Activated CD4-positive, alpha-beta T cell treated with anti-CD3 and anti-CD28 coated beads, Interleukin-2, amount 10 ng/mL, durations not matched to agents 7 days and 5 days (primary cell): ENCODE measurements at places on chromosomes 7 and 10.

DNA sequence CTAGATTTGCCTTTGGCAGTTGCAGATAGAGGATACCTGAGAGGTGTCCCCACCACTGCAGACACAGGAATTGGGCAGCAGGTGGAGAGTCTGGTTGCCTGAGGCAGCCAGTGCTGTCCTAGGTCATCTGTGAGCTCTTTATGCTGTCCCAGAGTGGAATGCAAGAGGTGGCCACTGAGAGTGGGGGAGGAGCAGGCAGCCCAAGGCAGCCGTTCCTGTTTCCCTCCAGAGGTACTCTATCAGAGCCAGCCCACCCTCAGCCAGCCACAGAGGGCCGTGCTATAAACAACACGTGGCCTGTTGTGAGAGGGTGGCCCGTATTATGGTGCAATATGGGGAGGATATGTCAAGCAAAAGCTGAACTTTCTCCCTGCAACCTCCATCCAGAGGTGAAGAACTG lies 8.5 kb downstream of the LRRC18 start:
- DNase-seq = no peak

GRCh38 chr10:125802739-125803138 lies 20.3 kb downstream of the UROS start:
- DNase-seq = no peak

DNA sequence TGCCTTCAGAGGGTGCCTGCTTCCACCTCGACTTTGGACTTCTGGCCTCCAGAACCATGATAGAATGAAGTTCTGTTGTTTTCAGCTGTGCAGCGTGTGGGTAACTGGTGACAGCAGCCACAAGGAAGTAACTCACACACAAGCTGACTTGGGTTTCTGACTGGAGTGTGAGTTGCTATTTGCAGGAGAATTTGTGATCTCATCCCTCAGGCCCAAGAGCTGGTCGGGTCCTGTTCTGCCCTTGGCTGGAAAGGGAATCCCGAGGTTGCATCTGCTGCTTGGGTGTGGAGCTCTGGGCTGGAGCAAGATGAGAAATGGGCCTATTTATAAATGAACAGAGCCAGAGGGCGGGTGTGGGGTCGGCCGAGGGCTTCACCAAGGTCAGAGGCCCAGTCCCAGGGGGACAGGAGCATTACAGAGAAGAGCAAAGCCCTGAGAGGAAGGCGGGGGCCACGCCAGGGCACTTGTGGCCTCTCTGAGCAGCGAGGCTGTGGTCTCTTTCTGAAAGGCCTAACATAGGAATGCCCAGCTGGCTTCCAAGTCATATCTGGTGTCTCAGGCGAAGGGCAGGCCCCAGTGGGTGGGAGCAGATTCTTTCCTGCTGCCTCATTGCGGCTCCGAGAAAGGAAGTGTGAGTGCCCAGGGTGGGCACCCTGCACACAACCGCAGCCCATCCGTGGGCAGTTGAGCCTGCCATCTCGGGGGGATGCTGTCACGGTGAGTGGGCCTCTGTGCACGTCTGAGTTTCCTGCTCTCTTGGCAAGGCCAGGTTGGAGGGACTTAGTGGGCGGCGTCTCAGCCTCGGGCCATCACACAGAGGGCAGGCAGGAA lies 26.5 kb upstream of the C10orf71 start:
- no peak for DNase-seq

DNA sequence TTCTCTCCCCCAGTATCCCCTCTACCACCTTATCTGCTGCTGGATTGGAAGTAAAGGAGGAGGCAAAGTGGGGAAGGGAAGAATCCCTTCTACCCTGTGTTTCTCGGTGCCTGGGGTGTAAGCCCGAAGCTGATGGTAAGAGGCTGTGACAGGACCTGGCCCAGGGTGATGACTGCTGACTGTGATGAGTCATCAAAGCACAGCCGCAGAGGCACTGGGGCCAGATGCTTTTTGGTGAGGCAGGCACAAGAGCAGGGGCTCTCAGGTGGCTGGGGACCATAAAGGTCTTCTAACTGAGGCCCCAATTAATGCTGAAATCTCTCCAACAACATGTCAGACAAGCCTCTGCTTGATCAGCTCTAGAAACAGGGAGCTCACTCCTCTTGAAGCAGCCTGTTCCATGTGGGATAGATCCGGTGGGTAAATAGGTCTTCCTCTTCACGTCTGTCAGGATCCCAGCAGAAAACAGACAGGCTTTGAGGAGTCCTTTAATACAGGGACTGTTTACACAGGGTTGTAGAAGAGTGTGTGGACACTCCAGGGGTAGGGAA lies 86.1 kb upstream of the PCBD1 start:
- DNase-seq = no peak

DNA sequence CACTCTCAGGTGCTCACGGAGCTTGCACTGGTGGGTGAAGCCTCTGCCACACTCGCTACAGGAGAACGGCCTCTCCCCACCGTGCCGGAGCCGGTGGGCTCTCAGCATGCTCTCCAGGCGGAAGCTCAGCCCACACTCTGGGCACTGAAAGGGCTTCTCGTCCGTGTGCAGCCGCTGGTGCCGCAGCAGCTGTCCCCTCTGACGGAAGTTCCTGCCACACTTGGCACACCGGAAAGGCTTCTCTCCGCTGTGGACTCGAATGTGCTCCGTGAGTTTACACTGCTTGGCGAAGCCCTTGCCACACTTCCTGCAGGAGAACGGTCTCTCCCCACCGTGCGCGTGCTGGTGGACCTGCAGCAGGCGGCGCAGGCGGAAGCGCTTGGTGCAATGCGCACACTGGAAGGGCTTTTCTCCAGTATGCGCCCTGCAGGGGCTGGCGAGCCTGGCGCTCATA lies 19.3 kb downstream of the ZNF786 start:
- no peak for DNase-seq

DNA sequence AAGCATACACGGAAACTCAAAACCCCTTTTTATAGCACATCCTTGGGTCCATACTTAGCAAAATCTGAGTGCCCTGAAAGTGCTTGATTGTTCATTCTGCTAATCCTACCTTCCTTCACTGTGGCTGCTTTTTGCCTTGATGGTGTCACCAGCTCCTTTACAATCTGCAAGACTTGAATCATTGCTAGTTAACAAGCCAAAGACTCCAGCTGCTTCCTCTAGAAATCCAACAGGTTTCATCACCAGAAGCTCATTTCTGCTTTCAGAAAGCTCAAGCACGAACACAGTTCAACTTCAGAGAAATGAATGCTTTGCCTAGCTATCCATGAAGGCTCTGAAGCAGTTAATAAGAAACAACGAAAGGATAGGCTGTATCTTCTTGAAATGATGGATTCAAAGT lies 38.0 kb downstream of the USP6NL start:
- no peak for DNase-seq

DNA sequence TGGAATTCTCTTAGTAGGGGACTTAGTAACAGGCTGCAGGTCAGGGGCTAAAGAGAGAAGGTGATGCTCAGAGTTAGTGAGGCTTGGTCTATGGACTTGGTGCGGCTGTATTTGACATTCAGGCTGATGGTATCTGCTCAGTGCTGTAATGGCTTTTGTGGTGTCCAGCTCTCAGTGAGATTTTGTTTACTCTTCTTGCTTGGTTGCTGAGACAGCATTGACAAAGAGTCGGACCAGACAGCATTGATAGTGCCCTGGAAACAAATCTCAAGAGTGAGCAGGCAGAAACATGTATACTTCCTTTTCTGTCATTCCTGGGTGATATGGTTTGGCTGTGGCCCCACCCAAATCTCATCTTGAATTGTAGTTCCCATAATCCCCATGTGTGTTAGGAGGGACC lies 202.0 kb downstream of the STK31 start:
- no peak for DNase-seq

- no peak for DNase-seq
Observed at GRCh38 chr7:40916813-40917212, 782.0 kb downstream of the SUGCT start.

- no peak for DNase-seq
Observed at GRCh38 chr10:126015413-126015812, 119.0 kb downstream of the FANK1 start.

DNA sequence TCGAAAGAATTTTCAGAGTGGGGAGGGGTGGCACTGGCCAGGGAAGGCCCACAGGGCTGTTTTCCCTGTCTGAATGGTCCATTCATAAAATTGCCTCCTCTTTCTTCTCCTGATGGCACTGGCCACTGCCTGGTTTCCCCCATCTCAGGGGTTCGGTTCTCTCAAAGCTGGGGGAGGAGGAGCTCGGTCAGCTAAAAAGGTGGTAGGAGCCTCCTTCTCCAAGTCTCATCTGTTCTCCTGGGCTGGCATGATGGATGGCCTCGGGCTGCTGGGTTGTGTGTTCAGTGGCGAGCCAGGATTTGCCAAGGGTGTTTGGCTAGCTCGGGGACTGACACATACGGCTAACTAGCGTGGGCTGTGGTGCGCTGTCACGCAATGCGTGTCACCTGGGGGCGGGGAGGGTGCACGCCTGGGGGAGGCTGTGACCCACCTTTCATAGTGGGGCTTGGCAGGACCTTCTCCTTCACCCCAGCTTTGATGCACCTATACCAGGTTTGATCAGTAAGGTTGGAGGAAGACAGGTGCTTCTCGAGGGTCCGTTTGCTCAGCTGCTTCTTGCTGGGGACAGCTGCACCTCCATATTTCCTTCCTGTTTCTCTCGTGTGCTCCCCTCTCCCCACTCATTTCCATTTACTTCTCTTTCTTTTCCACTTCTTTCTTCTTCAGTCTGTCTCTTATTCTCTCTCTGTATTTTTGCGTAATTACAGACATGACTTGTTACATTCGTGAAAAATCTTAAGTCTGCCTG lies 36.3 kb downstream of the RBM20 start:
- no peak for DNase-seq

DNA sequence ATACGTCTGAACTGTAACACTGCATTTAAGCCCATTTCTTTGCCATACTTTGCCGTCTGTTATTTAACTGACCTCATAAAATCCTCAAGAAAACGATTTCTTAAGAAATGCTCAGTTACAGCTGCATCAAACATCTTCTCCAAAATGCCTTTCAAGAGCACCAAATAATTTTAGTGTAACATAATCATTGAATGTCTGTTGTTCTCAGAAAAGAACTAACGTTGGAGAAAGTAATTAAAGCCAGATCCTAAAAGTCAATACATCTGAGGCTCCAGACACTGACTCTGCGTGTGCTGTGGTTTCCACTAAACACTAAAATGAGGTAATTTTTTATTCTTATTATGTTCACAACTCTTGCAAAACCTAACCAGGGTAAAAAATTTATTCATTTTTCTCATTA lies 63.7 kb upstream of the LRRC17 start:
- no peak for DNase-seq

DNA sequence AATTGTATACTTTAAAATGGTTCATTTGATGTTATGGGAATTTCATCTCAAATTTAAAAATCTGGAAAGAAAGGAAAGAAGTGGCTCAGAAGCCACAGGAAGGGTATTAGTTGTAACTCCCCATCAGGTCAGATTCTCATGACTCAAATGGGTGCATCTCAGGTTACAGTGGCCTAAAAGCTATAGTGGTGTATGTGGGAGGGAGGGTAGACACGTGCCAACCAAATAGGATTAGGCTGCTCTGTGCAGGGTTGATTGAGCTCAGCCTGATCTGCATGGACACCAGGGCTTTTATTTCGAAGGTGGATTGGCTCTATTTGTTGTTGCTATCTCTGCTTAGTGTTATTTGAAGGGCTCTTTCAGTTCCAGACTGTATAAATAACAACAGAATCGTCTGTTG lies 121.5 kb upstream of the PRR15 start:
- no peak for DNase-seq

DNA sequence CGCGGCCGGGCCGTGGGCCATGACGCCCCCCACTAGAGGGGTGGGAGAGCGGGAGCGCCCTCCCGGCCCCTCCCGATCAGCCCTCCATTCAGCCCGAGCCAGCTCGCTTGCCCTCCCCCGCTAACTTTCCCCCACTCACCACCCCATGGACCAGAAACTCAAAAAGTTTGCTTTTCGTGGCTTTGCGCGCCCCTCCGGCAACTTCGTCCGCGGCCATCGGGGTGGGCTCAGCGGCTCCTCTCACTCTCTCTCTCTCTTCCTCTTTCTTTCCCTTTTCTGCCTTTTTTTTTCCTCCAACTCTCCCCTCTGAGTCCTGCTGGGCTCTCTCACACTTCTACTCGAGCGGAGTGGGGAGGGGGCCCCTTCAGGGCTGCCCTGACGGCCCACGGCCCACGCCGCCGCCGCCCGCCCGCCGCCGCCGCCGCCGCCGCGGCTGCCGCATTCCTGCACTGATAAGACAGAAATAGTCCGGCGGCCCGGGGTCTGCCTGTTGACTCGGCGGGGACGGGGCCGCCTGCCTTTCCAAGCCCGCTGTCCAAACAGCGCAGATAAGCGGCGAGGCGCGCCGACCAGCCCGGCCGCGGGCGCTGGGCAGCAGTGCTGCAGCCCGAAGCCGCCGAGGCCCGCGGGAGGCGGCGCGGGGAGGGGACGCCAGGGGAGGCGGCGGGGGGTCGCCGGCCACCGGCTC lies at the start of gene SMARCD3:
TSS of gene SMARCD3 (minus strand) at position 349 of the 688 bp plus-strand sequence. CDS start at position 217, 132 bp downstream.
- no peak for DNase-seq

GRCh38 chr10:62045765-62046521 lies 144.4 kb downstream of the ARID5B start:
- no peak for DNase-seq

DNA sequence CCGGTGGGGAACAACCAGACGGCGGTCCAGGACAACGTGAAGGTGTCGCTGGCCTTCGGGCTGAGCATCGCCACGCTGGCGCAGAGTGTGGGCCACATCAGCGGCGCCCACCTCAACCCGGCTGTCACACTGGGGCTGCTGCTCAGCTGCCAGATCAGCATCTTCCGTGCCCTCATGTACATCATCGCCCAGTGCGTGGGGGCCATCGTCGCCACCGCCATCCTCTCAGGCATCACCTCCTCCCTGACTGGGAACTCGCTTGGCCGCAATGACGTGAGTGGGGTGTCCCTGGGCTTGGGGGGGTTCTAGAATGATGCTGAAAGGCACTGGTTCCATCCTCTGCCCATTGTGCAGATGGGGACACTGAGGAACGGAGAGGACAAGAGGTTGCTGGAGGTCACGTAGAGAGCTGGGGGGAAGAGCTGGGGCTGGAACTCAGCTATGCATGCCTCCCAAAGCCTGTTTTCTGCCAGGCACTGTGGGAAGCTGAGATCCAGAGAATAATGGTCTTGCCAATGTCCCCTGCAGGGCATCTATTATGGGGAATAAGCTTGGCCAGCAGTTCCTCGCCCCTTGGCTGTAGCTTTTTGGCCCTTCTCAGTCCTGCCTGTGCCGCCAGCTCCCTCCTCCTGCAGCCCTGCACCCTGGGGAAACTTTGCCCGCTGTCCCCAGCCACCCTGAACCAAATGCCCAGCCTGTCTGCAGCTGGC lies 523 bp downstream of the AQP1 start:
- DNase-seq = no peak

- DNase-seq = no peak
Observed at GRCh38 chr10:65660006-65660405, 1265.8 kb upstream of the LRRTM3 start.

- DNase-seq = no peak
Observed at GRCh38 chr10:71043858-71044257, 155.5 kb upstream of the PCBD1 start.

GRCh38 chr7:157522189-157522588 lies 185.4 kb downstream of the DNAJB6 start:
- no peak for DNase-seq

GRCh38 chr10:52484206-52485065 lies 170.4 kb downstream of the DKK1 start:
- DNase-seq = no peak
